ENCODE measurements at places on chromosomes 12 and 14.
A peak's percentile ranks its signal among the peaks of the same experiment; 100 is the strongest.

- DNase-seq = no peak
These were observed 86.3 kb downstream of the VCPKMT start for GRCh38 chr14:50030036-50030435.

DNA sequence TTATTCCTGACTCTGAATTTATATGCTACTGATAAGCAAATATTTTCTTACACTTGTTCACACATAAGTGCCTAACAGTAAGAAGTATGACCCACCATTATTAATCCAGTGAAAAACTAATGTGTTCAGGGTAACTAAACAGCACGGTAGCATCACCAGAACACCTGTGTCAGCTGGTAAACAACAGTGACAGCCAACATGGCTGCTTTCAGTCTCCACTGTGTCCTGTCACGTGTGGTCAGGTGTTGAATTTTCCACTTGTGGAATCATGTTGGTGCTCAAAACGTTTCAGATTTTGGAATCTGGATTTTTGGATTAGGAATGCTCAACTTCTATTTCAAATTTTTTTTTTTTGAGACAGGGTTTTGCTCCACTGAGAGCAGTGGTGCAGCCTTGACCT is 14.3 kb upstream of the ATP23 start:
- DNase-seq = no peak

DNA sequence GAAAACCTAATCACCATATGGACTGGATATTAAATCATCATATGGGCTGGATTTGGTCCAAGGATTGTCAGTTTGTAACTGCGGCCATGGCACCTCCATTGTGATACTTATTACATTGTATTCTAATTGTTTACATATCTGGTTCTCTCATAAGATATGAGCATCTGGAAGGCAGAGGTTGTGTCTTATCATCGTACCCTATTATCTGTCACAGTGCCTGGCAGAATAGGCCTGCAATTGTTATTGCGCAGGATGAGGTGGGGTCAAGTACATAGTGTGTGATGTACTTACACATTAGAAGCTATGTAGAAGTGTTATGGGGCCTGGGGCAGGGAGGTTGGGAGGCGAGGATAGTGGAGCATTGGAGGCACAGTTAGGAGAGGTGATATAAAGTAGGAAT is 4.7 kb downstream of the IFT43 start:
- DNase-seq = no peak

DNA sequence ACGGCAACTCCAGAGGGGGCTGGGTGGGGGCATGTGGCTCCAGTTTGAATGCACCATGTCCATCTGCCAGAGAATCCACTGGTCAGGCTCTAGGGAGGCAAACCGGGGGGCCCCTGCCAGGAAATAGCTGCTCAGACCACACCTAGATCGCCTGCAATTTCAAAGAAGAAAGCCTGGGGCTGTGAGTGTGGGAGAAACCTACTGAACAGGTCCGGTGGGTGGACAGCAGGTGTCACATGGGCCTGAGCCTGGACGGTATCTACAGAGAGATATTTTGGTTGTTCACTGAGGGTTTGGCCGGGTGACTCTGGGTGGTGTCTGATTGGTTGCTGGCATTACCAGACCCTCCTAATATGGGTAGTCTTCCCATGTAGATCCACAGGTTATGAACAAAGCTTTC is 32.0 kb downstream of the DAO start:
- no peak for DNase-seq

DNA sequence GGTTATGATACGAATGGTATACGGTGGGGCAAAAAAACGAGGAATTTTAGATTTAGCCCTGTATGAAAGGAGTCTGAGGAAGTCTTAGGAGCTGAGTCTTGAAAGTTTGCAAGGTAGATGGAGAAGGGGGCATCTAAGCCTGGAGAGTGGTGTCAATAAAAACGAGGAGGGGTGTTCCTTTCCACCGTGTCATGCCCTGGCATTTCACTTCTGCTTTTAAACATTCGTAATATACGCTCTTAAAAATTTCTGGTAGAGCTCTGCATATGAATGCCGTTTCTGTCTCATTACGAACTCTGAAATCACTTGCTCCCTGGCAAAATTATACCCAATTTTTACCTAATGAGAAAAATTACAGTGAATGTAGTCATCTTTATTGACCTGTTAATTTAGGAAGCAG is 170.2 kb downstream of the ERC1 start:
- DNase-seq = no peak

GRCh38 chr12:57899010-57899662 is 42.2 kb upstream of the ATP23 start:
- DNase-seq = peak; percentile 70

DNA sequence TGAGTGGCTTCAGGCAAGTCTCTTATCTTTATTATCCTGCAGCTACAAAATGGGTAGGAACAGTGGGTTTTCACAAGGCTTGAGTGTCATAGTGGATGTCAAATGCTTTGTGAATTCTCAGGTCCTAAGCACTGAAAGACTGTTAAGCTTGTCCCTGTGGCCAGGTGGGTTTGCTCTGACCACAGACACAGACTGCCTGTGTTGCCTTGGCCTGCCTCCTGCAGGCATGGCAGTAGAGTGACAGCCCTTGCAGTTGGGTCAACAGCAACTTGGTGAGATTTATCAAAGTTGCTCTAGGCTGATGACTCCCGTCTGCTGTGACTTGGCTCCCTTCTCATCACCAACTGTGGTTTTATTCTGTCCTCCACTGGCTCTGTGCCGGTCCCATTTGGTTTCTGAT is 520.0 kb upstream of the CCDC196 start:
- no peak for DNase-seq

- DNase-seq = no peak
These were observed 133.2 kb downstream of the ANO4 start for GRCh38 chr12:100927826-100928225.

- DNase-seq = no peak
These were observed 34.6 kb downstream of the FMNL3 start for GRCh38 chr12:49672301-49673217.

GRCh38 chr12:92140896-92141536 is 4.6 kb downstream of the BTG1 start:
- DNase-seq = no peak

DNA sequence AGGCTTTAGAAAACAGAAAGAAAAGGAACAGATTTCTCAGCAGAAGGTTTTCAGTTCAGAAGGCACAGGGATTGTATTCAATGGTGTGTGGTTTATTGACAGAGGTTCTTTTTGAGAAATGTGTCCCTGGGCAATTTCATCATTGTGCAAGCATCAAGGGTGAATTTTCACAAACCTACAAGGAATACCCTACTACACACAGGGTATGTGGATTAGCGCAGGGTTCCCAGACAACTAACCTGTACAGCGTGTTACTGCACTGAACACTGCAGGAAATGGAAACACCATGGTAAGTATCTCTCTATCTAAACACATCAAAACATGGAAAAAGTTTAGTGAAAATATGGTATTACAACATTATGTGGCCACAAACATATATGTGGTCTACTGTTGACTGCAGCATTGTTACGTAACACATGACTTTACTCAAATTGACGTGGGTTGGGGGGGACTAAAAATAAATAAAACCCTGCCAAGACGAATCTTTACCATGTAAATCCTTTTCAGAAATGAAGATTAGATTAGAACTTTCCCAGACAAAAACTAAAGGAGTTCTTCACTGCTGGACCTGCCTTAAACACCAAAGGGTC is 893.1 kb downstream of the TMEM121 start:
- DNase-seq = no peak

DNA sequence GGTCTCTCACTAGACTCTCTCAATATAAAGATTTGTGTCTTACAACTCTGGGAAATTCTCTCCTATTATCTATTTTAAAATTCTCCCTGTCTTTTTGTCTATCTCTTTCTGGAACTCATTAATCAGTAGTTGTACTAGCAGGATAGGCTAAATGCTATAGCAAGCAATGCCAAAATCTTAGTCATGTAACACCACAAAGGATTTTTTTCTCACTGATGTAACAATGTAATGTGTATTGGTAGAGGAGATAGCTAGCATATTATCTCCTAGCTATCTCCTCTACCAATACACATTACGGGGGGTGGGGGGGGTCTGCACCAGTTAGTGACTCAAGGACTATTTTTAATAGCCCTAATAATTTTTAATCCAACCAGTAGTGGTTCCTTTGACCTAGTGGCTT is 225.4 kb downstream of the KLHL28 start:
- no peak for DNase-seq

DNA sequence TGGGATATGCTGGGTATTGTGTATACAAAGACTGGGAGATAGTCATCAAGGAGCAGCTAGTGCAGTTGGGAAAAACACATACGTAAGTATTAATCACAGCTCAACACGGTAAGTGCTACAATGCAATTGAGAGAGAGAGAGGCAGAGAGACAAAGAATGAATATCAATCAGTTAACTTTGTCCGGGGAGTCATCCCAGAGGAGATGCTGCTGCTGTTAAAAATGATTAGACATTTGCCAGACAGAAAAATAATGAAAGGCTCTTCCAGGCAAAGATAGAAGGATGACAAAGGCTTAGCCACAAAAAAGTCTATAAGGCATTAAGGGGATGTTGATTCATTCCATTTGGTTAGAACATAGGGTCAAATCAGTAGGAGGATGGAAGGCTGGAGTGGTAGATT is 45.1 kb downstream of the AKAP6 start:
- DNase-seq = no peak

DNA sequence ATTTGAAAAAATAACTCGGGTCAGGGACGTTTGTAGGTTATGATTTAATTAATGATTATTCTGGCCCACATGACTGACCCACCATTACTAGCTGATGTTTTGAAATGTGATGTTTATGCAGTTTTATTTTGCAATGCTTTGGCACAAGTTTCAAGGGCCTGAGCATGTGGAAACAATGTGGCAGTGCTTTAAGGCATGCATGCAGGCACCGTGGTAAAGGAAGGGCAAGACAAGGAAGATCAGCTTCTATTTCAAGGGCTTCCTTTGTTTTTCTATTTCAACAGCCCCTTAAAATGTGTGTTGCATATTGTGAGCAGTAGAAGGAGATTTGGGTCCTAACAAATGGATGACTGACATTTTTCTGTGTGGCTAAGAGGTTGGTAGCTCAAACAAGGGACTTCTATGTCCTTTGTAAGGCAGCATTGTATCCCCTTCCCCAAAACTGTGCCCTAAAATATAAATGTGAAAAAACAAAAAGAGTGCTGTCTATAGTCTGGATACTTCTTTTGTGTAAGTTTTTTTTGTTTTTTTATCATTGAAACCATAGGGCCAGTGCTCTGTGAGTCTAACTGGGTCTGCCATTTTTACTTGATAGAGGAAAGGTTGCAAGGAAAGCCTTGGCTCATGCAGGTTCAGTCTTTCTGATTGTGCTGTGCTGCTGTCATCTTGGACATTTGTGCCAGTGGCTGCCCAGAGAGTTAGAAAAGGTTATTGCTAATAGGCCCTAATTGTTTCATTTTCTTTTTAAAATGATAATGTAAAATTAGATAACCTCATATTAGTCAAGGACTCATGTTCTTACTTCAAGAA is 103.5 kb downstream of the FGD4 start:
- DNase-seq = no peak

DNA sequence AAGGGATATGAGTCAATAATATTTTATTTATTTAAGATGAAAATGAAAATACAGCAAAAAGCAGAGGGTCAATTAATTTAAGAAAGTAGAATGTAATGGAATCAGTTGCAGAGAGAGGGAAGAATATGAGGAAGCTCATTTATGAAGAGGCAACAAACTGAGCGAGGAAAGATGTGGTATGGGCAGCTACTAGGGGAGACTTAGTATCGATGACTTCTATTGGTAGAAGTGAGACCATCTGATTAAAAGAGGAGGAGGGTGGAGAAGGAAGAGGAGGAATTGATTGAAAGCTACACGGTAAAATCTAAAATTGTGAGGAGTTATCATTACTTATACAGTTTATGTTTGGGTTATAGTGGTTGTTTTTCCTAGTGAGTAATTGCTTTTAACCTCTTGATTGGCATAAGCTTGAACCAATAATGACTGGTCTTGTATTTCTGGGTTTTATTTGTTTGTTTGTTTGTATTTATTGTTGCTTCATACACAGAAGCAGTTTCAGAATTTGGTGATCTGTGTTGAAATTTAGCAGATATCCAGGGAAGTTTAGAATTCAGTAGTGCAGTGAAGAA is 121.0 kb downstream of the LRRIQ1 start:
- DNase-seq = no peak

- DNase-seq = no peak
These were observed 55.8 kb downstream of the CMAS start for GRCh38 chr12:22101749-22102243.

GRCh38 chr12:53053218-53054111 is 3.6 kb downstream of the TNS2 start:
- DNase-seq = no peak

DNA sequence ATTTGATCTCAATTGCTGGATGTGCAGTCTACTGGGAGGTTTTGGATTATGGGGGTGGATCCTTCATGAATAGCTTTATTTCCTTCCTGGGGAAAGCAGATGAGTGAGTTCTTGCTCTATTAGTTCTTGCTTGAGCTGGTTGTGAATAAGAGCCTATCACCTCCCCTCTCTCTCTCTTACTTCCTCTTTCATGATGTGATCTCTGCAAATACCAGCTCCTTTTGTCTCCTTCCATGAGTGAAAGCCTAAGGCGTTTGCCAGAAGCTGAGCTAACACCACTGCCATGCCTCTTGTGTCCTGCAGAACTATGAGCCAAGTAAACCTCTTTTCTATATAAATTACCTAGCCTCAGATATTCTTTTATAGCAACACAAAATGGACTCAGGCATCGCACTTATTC is 302.7 kb downstream of the CCER1 start:
- DNase-seq = no peak

DNA sequence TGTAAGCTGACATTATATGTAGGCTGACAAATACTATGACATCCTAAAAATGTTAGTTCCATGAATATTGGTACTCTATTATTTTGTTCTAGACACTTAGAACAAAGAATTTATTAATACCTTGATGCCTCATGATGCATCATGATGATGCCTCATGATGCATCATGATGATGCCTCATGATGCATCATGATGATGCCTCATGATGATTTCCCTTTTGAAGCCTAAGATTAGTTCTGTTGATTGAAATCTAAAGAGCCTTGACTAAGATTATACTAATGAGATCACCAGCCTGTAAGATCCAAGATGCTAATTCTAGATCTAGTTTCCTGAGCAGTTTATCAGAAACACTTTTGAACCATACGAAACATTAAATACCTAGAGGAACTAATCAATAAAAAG is 4.6 kb upstream of the CEP128 start:
- no peak for DNase-seq

GRCh38 chr12:60849723-60850122 is 1253.9 kb downstream of the SLC16A7 start:
- no peak for DNase-seq

- no peak for DNase-seq
These were observed 116.4 kb downstream of the PRICKLE1 start for GRCh38 chr12:42473130-42473529.

DNA sequence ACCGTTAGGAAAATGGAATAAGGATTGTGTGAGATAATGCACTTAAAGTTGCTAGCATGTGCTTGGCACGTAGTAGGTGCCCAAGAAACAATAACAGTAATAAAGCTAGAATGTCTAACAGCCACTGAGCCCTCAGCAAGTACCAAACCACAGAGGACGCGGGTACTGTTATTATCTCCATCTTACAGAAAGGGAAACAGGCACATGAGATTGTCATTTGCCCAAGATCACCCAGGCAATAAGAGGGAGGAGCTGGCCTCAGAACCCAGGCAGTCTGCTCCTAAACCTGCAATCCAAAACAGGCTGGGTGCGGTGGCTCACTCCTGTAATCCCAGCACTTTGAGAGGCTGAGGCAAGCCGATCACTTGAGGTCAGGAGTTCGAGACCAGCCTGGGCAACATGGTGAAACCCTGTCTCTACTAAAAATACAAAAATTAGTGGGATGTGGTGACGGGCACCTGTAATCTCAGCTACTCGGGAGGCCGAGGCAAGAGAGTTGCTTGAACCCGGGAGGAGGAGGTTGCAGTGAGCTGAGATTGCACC is 5.1 kb upstream of the SDS start:
- no peak for DNase-seq
